Stimulated activated CD4-positive, alpha-beta T cell treated with anti-CD3 and anti-CD28 coated beads, Interleukin-1b, Interleukin-23, amount 100 ng/mL, for 4 hours (primary cell): ENCODE measurements at places on chromosomes 11 and 22.

GRCh38 chr11:61626580-61627380, 45.9 kb upstream of the SYT7 start:
- DNase-seq, result no peak

DNA sequence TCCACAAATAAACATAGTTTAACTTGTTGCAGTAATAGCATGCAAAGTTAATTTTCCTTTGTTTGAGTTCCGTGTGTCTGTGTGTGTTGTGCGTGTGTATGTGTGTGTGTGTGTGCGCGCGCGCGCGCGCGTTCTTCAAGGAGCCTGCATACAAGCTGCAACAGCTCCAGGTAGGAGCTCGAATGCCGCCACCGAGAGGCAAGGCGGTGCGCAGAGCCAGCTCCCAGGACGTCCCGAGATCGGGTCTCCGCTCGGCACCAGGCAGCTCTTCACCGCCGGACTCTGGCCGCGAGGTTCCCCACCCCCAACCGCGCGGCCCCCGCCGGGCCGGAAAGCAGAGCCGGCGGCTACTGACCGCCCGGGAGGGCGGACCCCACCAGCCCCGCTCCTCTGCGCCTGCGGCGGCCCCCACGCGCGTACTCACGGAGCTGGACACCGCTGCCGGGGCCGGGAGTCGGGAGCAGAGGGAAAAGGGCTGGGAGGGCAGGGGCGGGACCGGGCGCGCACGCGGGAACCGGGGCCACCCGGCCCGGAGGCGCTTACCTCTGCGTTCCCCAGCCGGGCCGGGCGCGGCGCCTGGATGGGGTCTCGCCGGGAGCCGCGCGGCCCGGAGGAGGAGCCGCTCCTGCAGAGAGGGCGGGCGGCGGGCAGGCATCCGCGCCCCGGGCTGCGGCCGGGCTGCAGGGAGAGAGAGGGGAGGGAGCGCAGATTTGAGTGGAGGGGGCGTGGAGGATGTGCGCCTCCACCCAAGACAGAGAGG, 40.4 kb upstream of the AKIP1 start:
- DNase-seq, result no peak

DNA sequence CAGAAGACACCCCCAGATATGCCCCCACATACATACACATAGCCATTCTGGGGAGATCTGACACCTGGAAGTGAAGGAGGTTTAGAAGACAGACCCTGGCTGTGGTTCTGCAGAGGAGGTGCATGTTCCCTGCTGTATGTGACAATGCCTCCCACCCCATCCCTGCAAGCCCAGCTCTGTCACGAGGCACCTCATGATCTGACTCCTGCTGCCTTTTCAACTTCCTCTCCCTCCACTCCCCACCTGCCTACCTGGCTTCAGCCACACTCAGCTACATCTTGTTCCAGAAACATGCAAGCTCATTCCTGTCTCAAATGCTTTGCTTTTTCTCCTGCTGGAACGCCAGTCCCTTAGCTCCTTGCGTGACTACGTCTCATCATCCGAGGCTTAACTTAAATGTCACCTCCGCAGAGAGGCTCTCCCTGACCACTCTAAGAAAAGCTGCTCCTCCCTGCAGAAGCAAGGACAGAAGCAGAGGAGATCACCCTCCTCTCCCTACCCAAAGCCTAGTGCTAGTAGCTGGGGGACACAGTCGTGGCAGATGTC, 114.5 kb downstream of the FEZ1 start:
- no peak for DNase-seq

DNA sequence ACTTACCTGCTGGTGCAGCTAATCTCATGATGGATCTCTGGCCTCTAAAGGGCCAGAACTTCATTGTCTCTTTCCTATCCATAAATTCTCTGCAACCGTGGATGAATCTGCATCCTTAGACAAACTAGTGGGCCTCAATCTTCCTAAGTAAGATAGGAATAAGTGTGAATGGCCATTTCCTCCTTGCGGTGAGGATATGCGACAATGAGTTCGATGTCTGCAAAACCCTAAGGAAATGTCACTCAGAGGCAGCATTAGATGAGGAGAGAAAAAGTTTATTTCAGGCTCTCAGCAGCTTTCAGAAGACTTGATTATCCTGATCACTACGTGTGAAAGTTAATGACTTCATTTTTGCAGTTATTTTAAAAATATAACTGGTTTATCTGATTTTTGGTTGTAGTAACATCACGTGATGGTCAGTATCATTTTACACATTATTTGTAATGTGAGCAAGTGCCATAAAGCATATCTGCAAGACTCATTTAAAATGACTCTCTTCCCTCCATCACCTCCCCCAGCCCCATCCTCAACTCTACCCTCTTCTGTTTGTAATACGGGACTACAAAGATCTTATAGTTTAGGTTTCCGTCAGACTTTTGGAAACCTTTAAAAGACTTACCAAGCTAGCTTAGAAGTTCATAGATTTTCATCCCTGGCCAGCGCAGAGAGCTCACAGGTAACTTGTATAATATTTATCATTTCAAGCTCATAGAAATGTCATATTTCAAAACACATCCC, 10.2 kb downstream of the GRAP2 start:
- DNase-seq, result no peak

GRCh38 chr11:95653680-95654079, 135.9 kb downstream of the FAM76B start:
- no peak for DNase-seq

DNA sequence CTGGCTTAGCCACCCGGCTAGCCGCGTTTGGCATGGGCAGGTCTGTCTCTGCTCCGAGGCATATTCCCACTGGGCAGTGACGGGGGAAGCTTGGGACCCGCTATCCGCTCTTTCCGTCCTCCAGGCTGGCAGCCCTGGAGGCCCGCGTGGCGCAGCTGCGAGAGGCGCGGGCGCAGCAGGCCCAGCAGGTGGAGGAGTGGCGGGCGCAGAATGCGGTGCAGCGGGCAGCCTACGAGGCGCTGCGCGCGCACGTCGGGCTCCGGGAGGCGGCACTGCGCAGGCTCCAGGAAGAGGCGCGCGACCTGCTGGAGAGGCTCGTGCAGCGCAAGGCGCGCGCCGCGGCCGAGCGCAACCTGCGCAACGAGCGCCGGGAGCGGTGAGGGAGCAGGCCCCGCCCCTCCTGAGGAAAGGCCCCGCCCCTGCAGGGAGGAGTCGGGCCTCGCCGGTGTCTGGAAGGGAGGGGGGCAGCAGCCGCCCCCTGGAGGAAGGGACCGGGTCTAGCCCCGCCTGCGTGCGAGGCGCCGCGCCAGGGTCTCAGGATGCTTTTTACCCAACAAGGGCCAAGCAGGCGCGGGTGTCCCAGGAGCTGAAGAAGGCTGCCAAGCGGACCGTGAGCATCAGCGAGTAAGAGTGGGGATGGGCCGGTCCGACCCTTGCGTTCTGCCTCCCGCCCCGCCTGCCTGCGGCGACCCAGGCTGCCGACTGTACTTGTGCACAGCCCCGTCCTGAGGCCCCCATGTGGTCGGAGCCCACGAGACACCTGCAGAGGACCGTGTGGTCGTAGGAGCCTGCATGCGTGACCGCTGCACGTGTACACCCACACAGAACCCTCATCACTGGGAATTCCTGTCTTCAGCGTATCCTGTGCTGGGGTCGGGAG, 7.9 kb downstream of the ATG16L2 start:
- peak; percentile 91 for DNase-seq

DNA sequence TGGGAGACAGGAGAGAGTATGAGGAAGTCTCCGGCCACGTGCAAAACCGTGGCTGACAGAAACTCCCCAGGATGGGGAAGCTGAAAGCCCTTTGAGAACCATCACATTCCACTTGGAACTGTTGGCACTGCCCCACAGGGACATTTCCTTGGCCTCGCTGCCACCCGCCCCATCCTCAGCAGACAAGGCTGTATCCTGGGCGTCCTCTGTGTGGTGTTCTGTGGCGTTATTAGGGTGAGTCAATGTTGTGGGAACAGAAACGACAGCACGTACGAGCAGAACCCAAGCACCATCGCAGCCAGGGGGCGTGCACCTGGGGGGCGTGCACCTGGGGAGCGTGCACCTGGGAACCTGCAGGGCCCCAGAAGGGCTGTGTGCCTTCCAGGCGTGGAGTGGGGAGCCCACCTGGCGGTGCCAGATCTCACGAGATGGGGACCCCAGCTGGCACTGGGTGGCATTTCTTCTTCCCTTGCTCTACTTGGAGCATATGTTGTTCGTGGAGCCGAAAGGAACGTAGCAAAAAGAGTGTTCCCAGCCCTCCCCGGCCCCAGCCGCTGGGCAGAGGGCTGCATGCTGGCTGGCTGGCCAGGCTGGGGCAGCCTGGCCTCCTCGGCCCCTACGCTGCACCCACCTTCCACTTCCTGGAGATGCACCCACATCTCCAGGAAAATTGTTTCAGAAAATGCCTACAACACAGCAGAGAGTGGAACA, 35.4 kb downstream of the NFAM1 start:
- DNase-seq, result no peak

GRCh38 chr22:35070451-35071093, 4.6 kb downstream of the ISX start:
- DNase-seq, result no peak

GRCh38 chr11:55658031-55658573, 3.9 kb upstream of the OR4C6 start:
- no peak for DNase-seq

- no peak for DNase-seq
Measured at GRCh38 chr11:21142007-21142406, 472.6 kb downstream of the NELL1 start.

GRCh38 chr22:23626286-23626975, 5.7 kb downstream of the DRICH1 start:
- DNase-seq, result no peak

GRCh38 chr22:24494528-24495364, at the start of gene UPB1:
Gene UPB1, plus strand, starts transcription at chr22:24495332. Its CDS starts 72 bp downstream, at chr22:24495404.
- no peak for DNase-seq

DNA sequence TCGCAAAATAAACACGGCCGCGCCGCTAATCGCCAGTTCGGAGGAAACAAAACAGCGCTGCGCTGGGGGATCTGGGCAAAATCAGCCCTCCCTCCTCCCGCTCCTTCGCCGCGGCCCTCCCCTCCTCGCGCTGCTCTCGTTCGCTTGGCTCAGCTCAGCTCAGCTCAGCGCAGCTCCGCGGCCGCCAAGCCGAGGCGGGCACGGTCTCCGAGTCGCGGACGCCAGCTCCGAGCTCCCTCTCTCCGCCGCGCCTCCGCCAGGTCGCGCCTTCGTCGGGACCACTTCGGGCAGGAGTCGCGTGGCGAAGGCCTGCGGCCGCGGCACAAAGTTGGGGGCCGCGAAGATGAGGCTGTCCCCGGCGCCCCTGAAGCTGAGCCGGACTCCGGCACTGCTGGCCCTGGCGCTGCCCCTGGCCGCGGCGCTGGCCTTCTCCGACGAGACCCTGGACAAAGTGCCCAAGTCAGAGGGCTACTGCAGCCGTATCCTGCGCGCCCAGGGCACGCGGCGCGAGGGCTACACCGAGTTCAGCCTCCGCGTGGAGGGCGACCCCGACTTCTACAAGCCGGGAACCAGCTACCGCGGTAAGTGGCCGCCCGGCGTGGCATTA, at the start of gene SPON1:
SPON1 (plus strand) TSS at position 162 of the 607 bp plus-strand sequence; CDS start at position 344, 182 bp downstream.
- DNase-seq, result peak; percentile 29

DNA sequence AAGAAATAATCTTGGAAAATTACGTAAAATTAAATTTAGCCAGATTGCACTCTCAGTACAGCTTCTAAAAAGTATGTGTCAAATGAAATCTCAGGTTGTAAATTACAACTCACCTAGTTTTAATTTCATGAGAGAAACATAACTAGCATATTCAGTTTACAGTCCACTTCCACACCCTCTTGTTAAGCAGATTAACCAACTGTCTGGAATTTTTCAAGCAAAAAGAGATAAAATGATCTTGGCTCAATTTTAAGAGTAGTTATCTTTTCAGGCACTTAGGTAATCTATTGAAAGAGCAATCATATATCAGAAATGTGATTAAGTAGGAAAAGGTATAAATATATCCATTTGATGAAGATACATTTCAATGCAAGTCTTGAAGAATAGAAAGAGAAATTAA, 928.4 kb upstream of the CCDC90B start:
- no peak for DNase-seq

GRCh38 chr22:36900880-36901279, 12.5 kb upstream of the CSF2RB start:
- DNase-seq, result no peak

- DNase-seq, result no peak
Measured at GRCh38 chr22:42799461-42800405, 57.3 kb downstream of the ARFGAP3 start.

GRCh38 chr22:43885319-43885671, 6.5 kb downstream of the PNPLA5 start:
- no peak for DNase-seq

DNA sequence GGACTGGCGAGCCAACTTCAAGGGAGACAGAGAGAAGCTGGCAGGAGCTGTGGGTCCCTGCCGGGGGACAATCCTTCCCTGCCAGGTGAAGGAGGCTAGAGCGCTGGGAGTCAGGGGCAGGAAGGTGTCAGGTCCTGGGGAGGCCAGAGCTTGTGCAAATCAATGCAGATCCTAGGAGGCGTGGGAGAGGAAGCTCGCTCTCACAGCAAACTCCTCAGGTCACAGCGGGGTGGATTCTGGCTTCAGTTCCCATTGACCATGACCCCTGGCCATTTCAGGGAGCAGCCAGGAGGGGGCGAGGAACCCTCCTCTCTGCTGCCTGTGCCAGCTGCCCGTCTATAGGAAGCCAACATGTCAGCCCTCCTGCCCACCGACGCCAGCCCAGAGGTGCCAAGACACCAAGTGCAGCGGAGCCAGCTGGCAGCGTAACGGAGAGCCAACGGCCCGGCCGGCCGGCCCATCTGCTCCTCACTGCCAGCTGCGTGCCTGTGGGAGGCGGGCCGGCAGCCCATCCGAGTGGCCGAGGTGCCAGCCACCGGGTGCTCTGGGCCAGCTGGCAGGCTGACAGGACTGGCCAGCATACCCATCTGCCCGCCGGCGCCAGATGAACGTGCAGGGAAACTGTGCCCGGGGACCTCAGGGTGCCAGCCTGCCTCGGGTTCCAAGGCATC, 374.8 kb downstream of the MIAT start:
- DNase-seq, result no peak

GRCh38 chr11:118216621-118217481, 8.0 kb downstream of the JAML start:
- no peak for DNase-seq

GRCh38 chr22:49886346-49887063, 31.7 kb downstream of the ALG12 start:
- DNase-seq, result no peak

DNA sequence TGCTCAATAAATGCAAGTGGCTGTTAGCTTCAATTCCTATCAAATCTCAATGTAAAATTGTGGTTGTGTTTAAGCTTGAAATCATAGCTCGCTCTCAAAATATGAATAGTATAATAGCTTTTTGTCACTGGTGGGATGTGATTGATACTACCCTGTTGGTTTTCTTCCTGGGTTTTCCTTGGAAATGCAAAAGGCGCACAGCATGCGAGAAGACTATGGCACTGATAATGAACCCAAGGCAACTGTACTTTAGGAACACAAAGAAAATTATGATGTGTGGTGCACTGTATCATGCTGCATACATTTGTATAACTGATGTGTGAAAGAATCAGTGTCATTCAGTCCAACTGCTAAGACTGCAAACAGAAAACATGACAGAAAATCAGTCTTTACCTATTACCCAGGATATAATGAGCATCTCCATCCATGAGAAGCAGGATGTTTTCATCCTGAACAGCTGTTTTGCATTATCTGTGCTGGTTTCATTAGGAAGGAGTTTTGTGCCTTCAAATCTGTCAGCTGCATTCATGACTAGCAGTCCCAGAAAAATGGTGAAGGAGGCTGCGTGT, 101.2 kb downstream of the TRPC6 start:
- no peak for DNase-seq
